ENCODE measurements at places on chromosomes 11 and 22.

- no peak for DNase-seq
Measured at GRCh38 chr11:28566339-28567089, 458.3 kb downstream of the METTL15 start.

DNA sequence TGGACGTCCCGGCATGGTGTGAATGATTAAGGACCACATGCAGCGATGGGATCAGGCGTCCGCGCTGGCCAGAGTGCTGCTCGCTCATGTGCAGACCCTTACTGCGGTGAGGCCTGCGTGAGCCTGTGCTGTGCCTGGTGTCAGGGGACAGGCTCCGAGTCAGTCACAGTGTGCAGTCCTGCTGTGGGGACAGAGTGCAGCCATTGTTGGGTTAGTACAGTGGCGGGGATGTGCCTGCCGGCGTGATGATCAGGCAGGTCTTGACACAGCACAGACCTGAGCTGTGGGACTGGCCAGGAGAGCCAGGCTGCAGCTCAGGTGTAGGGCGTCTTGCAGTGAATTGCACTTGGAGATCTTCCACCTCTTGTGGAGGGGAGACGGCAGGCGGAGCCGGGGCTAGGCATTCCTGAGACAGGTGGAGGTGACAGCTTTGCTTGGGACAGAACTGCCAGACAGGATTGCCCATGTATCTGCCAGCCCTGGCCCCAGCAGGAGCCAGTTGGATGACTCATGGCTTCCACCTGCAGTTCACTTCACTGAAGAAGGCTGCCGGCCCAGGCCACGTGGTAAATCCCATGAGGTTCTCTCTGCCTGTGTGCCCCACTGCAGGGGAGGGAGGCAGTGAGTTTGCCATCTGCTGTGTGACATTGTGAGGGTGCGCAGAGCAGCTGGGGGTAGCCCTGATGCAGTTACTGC, 17.3 kb downstream of the TRMU start:
- no peak for DNase-seq

GRCh38 chr22:44263547-44263946, 49.2 kb downstream of the SHISAL1 start:
- DNase-seq, result no peak

- DNase-seq, result no peak
Measured at GRCh38 chr11:30605036-30605605, 19.0 kb upstream of the MPPED2 start.

DNA sequence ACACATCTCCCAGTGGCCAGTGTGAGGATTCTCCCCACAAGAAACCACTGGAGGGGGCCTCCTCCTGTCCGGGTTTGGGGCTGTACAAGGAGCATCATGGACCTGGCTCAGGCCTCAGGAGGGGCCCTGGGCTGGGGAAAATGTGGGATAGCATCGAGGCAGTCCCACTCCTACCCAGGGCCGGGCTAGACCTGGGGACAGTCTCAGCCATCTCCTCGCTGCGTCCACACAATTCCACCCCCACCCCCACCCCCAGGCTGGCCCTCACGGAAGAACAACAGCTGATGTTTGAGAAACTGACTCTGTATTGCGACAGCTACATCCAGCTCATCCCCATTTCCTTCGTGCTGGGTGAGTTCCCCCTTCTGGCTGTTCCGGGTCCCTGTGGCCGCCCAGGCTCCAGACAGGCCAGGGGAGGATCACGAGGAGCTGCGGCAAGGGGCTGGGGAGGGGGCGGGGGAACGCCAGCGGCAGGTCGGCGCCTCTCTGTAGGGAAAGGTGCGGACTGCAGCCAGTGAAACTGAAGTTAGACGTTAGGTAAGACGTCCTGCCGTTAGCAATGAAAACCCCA, 4.8 kb downstream of the BEST1 start:
- DNase-seq, result no peak

DNA sequence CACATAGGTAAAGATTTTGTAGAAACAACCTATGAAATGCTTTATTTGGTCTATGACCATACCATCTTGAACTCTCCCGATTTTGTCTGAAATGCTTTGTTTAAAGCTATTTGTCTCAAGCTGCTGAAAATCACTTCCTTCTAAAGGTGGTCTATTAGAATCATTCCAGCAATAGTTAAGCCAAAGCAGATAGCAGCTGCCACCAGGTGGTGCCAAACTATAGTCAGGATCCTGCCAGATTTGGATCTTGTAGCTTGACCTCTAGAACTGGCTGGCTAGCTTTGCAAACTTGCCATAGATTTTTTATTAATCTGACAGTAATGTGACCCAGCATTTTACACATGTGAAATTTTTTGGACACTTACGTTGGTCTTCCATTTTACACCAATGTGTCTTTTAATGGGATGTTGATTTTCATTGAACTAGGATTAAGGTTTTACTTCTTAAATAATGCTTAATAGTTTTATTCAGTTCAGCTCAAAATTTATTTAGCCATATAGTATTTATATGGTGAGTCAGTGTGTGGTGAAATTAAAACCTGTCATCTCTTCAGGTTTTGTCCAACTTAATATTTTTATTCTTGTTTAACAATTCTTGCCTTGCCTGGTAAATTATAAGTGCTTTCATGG, 19.7 kb downstream of the CTR9 start:
- DNase-seq, result no peak

DNA sequence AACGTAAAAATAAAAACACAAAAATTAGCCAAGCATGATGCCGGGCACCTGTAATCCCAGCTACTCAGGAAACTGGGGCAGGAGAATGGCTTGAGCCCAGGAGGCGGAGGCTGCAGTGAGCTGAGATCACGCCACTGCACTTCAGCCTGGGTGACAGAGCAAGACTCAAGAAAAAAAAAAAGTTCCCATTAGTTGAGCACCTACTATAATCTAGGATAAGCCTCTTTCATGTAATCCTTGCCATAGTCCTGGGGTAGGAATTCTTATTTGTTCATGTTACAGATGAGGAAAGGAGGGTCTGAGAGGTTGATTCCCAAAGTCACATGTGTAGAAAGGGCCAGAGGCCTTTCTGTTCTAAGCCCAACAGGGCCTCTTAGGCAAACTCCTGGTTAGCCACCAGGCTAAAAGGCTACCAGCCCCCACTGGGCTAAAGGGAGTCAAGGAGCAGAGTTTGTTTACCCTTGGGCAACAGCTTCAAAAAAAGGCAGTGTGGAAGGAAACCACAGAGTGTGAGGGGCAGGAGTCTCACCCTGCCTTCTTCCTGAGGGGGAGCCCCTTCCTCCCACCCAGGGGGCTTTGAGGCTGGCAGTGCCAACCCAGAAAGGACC, 21.6 kb upstream of the CSNK1E start:
- DNase-seq, result no peak

- DNase-seq, result no peak
Measured at GRCh38 chr11:6898911-6899310, 6.6 kb upstream of the OR2D2 start.

DNA sequence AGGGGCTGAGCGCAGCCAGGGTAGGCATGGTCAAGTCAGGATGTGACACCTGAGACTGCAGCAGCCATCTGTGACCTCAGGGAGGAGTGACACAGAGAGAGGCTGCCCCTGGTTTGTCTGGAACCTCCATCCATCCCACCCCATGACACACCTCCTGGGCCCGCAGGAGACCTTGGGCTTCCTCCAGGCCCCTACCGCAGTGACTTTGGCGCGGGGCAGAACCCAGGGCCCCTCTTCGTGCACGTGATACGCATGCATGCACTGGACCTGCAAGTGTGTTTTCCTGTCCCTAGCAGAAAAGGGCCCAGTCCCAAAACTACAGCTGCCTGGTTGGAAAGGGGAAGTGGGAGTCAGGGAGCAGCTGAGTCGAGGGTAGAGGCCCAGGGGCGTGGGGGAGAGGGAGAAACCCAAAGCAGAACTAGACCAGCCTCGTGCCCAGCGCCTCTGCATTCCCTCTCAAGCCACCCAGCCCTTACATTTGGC, 7.9 kb upstream of the CYTH4 start:
- no peak for DNase-seq

DNA sequence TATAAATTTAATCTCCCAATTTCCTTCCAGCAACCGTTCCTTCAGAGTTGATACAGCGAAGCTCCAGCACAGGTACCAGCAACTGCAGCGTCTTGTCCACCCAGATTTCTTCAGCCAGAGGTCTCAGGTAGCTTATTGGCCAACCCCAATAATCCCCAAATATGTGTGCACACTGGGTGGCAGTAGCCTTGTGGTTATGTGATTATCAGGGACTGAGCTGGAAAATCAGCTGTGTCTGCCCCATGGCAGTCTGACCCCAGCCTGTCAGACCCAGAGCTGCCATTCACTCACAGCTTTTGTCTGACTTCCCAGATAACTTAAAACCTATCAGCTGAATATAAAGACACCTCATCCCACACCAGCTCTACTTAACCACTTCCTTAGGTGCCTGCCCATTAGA, 2.0 kb downstream of the HSCB start:
- DNase-seq, result no peak

DNA sequence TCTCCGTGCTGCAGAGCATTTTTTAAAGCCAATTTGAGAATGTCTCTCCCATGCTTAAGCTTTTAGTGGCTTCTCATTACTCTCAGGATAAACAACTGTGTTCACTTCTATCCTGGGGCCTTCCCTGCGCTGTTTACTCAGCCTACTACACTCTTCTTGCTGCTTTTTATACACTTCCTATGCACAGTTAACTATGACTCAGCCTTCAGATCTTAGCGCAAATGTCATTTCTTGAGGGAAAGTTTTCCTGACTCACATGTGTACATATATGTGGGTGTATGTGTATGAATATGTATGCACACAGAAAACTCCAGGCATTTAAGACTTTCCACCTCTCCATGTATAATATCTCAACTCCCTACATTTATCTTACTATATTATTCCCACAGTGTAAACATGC, 9.8 kb downstream of the THAP12 start:
- DNase-seq, result no peak

GRCh38 chr11:115920092-115920461, 415.9 kb upstream of the CADM1 start:
- no peak for DNase-seq

DNA sequence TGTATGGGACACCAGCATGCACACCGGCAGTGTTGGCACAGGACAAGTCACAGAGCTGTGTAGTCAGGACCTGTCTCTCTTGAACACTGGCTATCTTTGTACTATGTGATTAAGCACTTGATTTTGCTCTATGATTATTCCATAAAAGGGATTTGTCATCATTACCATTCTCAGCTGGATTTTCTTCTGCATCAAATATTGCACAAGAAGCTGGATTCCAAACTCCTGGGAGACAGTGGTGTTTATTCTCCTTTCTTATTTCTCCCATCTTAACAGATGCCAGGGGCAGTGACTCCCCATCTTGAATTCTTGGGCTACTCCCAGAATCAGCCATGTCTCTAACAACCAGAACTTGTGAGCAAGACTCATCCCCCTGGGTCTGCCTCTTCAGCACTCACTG, 62.5 kb upstream of the GNAZ start:
- no peak for DNase-seq
